ENCODE measurements at places on chromosomes 5 and 9. TPM values are rescaled to one million over a fixed set of nuclear protein-coding genes. Genes with fewer than 3 reads are reported as not detected.

- no peaks in the 10 kb centered on the region for H3K4me1 ChIP-seq
- no peaks in the 10 kb centered on the region for H3K36me3 ChIP-seq
- DNase-seq = peak; percentile 66
Observed at GRCh38 chr9:135220601-135221575, 133.4 kb downstream of the OLFM1 start.

SPRY4 gene
- total RNA-seq = 14.1 TPM

RNF38 gene
- total RNA-seq = 61.6 TPM

STOM gene
- 369 TPM for total RNA-seq

THBS4 gene
- total RNA-seq = 0.51 TPM

TEX10 gene
- total RNA-seq = 18.6 TPM

NTRK2 gene
- 14.4 TPM for total RNA-seq

IL9 gene
- not detected for total RNA-seq

Data from spleen (tissue), 13 donors.